Nucleus accumbens (tissue), 56 donors: ENCODE measurements at places on chromosomes 4 and X.
A peak's percentile ranks its signal among the peaks of the same experiment; 100 is the strongest.

GRCh38 chrX:69093960-69094871, 71.0 kb downstream of the PJA1 start:
- peak; percentile 5 for DNase-seq

- DNase-seq, result no peak
Measured at GRCh38 chr4:137701401-137701800, 169.1 kb upstream of the PCDH18 start.

- no peak for DNase-seq
Measured at GRCh38 chrX:74431797-74432196, 10.5 kb downstream of the SLC16A2 start.

DNA sequence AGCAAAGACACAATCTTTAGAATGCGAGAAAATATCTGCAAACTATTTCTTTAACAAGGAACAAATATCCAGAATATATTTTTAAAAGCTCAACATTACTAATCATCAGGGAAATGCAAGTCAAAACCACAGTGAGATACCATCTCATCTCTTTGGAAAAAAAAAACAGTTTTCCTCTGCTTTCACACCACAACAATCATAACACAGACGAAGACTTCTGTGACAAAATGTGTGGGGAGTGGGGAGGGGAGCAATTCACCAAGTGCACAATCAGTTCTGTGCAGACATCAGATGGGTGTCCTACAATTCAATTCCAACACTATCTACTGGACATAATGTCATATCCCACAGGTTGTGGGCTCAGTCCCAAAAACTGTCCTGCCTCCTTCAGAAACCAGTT, 293.2 kb upstream of the SLC7A11 start:
- no peak for DNase-seq

- DNase-seq, result no peak
Measured at GRCh38 chr4:151415978-151416377, 7.0 kb downstream of the FHIP1A start.

- no peak for DNase-seq
Measured at GRCh38 chr4:173301518-173302201, 32.5 kb downstream of the HMGB2 start.

- no peak for DNase-seq
Measured at GRCh38 chrX:12423346-12423745, 285.1 kb downstream of the FRMPD4 start.

- no peak for DNase-seq
Measured at GRCh38 chr4:95674521-95674981, 125.8 kb upstream of the UNC5C start.

GRCh38 chr4:96784336-96784735, 944.4 kb downstream of the PDHA2 start:
- no peak for DNase-seq

DNA sequence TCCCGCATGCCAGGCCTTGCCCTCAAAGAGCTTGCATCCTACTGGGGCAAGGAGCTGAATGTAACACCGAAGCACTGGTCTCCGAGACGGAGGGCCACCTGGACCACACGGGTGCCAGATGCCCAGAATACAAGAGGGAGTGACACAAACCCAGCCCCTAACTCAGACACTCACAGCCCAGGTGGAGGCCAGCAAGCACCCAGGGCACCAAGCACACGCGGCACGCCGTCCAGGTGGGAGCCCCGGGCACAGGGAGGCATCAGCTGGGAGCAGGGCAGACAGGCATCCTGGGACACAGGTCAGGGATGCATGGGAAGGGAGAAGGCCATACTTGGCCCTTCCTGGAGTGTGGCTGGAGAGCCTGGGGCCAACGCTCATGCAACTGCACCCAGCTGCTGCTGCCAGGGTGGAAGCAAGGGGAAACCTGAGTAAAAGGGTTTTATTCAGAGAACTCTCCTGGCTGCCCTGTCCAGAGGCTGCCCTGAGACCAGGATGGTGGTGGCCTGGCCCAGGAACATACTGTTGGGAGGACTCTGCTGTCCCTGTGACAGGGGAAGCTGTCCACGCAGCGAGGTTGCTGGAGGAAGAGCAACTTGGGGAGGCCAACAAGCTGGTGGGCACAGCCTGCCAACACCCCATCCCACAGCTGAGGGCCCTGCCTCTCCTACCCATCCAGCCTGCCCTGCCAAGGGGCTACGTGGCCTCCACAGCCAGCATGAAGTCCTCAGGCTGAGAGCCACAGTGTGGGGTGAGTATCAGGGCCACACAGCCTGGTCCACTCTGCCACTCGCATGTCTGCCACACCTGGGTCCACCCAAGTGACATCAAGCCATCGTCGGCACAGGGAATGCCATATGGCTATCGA, 22.2 kb upstream of the PPP2R2C start:
- DNase-seq, result no peak

DNA sequence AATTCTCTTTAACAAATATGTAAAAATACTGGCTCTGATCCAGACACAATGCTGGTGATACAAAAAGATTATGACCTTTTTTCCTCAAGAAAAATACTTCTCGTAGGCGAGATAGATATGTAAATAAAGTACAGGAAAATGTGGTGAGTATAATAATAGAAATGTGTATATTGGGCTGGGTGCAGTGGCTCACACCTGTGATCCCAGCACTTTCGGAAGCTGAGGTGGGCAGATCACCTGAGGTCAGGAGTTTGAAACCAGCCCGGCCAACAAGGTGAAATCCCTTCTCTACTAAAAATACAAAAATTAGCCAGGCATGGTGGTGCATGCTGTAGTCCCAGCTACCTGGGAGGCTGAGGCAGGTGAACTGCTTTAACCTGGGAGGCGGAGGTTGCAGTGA, 55.0 kb downstream of the MRPL1 start:
- no peak for DNase-seq

DNA sequence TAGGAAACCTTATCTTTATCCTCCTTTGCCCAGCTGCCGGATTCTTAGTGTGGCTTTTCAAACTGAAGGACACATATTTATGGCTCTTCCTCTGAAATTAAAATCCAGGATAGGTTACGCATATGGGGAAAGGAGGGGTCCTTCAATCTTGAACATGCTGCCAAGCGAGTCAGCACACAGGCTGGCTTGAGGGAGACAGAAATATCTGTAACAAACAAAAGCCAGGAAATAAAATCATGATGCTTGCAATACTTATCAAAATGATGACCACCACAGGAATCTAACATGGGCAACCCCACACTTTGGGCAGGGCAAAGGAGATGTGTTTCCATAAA, 196.4 kb upstream of the LDB2 start:
- DNase-seq, result no peak

- no peak for DNase-seq
Measured at GRCh38 chrX:68098431-68098830, 334.9 kb downstream of the OPHN1 start.

GRCh38 chrX:49995107-49995731, 72.8 kb downstream of the CLCN5 start:
- DNase-seq, result no peak

DNA sequence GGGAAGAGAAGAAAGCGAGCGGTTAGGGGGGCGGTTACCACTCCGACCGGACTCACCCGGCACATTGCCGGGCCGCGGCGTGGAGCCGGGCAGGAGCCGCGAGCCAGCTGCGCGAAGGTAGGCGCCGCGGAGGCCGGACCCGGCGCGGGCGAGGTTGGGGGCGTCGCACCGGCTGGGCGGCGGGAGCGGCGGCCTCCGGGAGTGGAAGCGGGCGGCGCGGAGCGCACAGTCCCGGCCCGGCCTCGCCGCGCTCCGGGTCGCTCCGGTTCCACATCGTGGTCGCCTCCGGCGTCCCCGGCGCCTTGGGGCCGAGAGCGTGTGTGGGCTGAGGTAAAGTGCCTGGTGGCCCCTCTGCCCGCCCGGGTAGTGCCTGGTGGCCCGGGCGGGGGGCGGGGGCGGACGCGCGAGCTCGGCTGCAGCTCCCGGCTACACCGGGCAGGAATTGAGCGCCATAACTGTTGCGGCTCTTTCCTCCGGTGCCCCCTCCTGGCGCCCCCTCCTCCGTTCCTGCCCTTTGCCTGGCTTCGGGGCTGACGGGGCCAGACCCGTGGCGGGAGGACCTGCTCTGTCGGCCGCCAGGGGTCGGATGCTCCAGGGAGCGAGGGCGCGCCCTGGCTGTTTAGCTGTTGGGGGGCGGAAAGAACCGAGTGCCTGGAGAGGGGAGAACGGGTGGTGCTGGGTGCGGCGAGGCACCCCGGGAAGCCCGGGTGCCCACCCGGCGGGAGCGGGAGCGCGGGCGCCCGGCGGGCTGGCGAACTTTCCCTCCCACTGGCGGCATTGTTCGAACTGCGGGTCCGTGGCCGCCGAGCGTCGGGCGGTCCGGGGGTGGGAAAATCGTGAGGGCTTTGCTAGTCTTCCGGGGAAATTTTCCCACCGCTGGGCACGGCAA, 626 bp downstream of the JADE3 start:
- no peak for DNase-seq

DNA sequence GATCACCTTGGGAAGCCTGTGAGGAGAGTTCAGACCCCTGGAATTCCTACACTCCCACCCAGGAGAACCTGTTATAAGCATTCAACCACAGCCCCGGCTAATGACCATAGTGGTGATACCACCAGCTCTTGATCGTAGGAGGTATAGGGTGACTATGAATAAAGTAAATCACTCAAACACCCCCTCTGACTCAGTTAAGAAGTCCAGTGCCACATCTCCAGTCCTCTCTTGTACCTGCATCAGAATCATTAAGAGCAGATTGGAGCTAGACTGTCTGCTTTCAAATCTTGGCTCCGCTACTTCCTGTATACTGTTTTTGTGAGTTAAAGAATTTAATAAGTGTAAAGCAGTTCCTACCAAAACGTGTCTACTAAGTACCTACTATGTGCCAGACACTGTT, 565.1 kb upstream of the DIPK2B start:
- DNase-seq, result no peak

GRCh38 chr4:188177997-188178675, 38.9 kb downstream of the TRIML1 start:
- DNase-seq, result no peak

DNA sequence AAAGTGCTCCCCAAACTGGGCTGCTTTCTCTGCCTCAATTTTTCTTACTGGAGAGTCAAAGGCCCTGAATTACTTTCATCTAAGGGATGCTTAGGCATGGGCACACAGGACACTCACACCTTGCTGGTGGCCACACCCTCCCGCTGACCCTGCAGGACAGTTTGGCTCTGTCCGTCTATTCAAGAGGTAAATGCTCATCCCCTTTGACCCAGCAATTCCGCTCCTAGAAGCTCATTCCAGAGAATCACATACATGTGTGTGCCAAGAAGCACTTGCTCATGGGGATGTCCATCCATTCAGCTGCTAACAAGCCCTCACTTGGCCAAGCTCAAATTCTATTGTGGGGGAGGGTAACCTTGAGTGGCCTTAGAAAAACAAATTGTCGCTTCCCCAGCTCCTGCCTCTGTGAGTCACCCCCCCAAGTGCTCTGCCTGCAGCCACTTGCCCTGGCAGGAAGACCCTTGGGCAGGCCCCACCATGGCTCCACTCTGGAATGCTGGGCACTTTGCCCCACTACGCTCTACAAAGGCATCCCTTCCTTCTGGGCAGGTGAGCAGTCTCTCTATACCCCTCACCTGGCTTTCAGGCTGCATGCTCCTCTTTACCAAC, 54.5 kb downstream of the HTRA3 start:
- DNase-seq, result no peak

- no peak for DNase-seq
Measured at GRCh38 chr4:167555338-167556022, 321.2 kb upstream of the SPOCK3 start.

- DNase-seq, result no peak
Measured at GRCh38 chr4:107561481-107561880, 158.6 kb downstream of the PAPSS1 start.

DNA sequence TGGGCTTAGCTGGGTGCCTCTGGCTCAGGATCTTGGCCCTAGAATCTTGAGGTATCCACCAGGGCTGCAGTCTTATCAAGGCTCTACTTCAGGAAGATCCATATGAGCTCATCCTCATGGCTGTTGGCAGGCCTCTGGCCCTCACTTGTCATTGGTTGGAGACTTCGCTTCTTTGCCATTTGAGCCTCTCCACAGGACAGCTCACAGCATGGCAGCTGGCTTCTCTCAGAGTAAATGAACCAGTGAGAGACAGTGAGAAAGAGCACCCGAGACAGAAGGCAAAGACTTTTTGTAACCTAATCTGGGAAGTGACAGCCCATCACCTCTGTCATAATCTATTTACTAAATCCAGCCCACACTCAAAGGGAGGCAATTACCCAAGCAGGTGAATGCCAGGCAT, 236.8 kb downstream of the GPAT3 start:
- no peak for DNase-seq

DNA sequence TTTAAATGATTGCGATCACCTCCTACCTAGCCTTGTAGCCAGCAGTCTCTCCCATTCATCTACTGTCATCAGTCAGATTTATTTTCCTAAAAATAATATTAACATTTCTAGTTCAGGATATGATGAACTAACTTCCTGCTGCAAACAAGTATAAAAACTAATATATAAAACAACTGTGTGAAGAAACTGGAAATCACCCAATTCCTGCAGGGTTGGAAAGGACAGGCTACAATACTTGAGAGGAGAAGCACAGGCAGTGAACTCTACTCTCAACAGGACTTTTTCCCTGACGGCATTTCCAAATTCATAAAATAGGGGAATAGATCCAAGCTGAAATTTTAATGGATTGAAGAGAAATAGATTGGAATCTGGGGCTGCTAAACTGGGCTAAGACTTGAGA, 14.2 kb upstream of the BBS12 start:
- DNase-seq, result no peak

GRCh38 chrX:20432746-20433387, 166.2 kb upstream of the RPS6KA3 start:
- no peak for DNase-seq

GRCh38 chrX:154313147-154313546, 17.6 kb downstream of the TKTL1 start:
- no peak for DNase-seq

GRCh38 chrX:152157042-152157441, 18.7 kb upstream of the MAGEA10 start:
- DNase-seq, result no peak

GRCh38 chr4:65798498-65799127, 128.3 kb upstream of the EPHA5 start:
- no peak for DNase-seq

GRCh38 chr4:82467471-82467870, 37.1 kb downstream of the ENOPH1 start:
- DNase-seq, result no peak

- no peak for DNase-seq
Measured at GRCh38 chrX:11406109-11406765, 113.0 kb downstream of the AMELX start.

- no peak for DNase-seq
Measured at GRCh38 chrX:39904816-39905537, 192.8 kb downstream of the BCOR start.

- no peak for DNase-seq
Measured at GRCh38 chr4:68865760-68866159, 50.0 kb downstream of the UGT2B10 start.

DNA sequence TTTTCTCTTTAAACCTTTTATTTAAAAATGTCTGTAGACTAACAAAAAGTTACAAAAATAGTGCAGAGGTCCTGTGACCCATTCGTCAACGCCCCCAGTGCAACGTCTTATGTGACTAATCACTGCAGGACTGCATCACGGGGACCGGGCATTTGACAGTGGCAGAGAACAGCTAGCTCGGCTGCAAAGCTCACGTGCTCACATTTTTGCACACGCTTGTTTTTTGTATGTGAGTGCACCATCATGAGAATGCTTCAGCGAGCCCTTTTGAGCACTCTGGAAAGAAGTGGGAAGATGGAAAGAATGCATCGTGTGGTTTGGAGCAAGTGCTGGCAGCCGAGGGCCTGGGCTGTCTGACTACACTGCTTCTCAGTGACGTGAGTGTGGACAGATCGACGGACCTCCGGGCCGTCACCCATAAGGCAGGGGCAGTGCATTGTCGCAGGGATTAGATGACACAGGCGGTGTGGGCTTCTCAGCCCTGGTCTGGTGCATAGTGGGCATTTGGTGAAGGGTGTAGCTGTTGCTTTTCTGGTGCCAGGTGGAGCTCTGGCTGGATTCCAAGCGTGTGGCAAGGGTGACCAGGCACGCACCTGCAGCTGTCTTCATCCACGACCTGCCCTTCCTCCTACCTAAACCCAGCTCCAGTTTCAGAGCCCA, 17.7 kb downstream of the SPON2 start:
- no peak for DNase-seq
